ENCODE measurements at places on chromosomes 7 and 10. TPM values are rescaled to one million over a fixed set of nuclear protein-coding genes. Genes with fewer than 3 reads are reported as not detected.

Gene INPP5F
- total RNA-seq, result 58.9 TPM

Gene TAS2R41
- not detected for total RNA-seq

Gene PLXNA4
- total RNA-seq, result 0.33 TPM

Gene GTPBP10
- 20.4 TPM for total RNA-seq

Gene SLC39A12
- total RNA-seq, result not detected

Gene CFTR
- total RNA-seq, result under 0.01 TPM

Gene GNAI1
- 12.8 TPM for total RNA-seq

Gene NSUN6
- 20.4 TPM for total RNA-seq

Gene CALHM1
- not detected for total RNA-seq

Gene GJD4
- total RNA-seq, result not detected

Gene GDI2
- 442 TPM for total RNA-seq

Gene ANKRD7
- total RNA-seq, result 0.79 TPM

Gene ATP6V0A4
- 4.1 TPM for total RNA-seq

Gene PCGF6
- total RNA-seq, result 6.0 TPM

Gene JAKMIP3
- under 0.01 TPM for total RNA-seq

Gene IQCE
- 11.4 TPM for total RNA-seq

Gene CYP2W1
- 0.22 TPM for total RNA-seq

Gene LRRD1
- total RNA-seq, result 0.11 TPM

Gene WDR91
- 16.1 TPM for total RNA-seq

Gene DNAJC12
- not detected for total RNA-seq

Gene CNPY1
- total RNA-seq, result not detected

Gene SLC26A3
- total RNA-seq, result not detected

Gene GATA3
- total RNA-seq, result 78.1 TPM

Gene IL2RA
- 0.39 TPM for total RNA-seq

Gene SFRP5
- not detected for total RNA-seq

Gene SPAM1
- total RNA-seq, result not detected

Gene DOCK1
- 124 TPM for total RNA-seq
